ENCODE measurements at places on chromosomes 3 and 15.

GRCh38 chr3:38021196-38021595, 8.2 kb downstream of the PLCD1 start:
- DNase-seq = no peak

- DNase-seq = no peak
Measured at GRCh38 chr15:40307421-40308211, at the start of gene PLCB2. Gene PLCB2, minus strand, starts transcription at chr15:40307935. Its CDS starts 263 bp downstream, at chr15:40307672.

- DNase-seq = no peak
Measured at GRCh38 chr3:56800832-56801661, 702 bp downstream of the ARHGEF3 start.

DNA sequence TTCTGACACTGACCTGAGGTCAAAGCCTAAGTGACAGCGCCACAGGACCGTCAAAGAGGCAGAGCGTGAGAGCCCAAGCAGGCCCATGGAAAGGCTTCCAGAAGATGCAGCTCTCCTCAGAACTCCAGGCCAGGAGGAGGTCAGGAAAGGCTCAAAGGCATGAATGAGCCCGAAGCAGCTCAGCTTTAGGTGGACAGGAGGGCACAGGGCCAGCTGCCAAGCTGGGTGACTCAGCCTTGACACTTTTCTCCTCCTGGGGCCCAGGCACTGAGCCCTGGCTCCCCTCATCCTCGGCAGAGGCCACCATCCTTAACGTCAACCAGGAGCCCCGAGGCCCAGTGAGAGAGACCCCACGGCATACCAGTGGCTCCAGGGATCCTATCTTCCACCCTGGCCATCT, 62.9 kb downstream of the ADCY5 start:
- no peak for DNase-seq

GRCh38 chr3:175208326-175208725, 349.2 kb downstream of the NAALADL2 start:
- DNase-seq = peak; percentile 11
